ENCODE measurements at places on chromosomes 1 and 21. TPM values are rescaled to one million over a fixed set of nuclear protein-coding genes. Genes with fewer than 3 reads are reported as not detected.

Gene TTC39A
- 0.32 TPM for total RNA-seq

Gene CPTP
- total RNA-seq: 10.3 TPM

Gene RHBG
- not detected for total RNA-seq

Gene TMOD4
- total RNA-seq: 0.52 TPM

Gene CHD5
- total RNA-seq: 0.13 TPM

Gene FMO3
- total RNA-seq: 0.86 TPM

Gene OLFM3
- total RNA-seq: not detected

Gene POU3F1
- total RNA-seq: not detected

Gene RNF223
- not detected for total RNA-seq

Gene ZSCAN20
- 9.8 TPM for total RNA-seq
